ENCODE measurements at places on chromosomes 2 and 18.

- no peak for DNase-seq
These were observed 1300.0 kb upstream of the FAM98A start for GRCh38 chr2:34899079-34899478.

- no peak for DNase-seq
These were observed 160.3 kb downstream of the CSRNP3 start for GRCh38 chr2:165629776-165630175.

- no peak for DNase-seq
These were observed 65.0 kb upstream of the RPL31 start for GRCh38 chr2:100936972-100937542.

DNA sequence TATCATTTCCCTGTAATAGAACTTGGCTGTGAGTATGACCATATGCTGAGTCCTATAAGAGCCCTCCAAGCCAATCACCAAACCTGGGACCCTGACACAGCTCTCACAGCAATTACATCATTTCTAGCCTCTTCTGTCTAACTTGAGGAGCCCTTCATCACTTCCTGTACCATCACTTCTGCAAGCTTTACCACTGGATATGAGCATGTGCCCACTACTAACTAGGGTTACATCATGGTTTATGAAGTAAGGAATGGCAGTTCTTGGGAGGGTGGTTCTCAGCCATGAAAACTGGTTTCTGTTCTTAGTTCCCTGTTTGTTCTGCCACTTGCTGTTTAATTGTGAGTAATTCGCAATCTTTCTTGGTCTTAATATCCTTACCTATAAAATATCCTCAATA is 31.0 kb upstream of the EPB41L3 start:
- no peak for DNase-seq

- no peak for DNase-seq
These were observed 782.7 kb upstream of the SOX11 start for GRCh38 chr2:4909346-4910009.

GRCh38 chr2:228846161-228846560 is 424.9 kb downstream of the PID1 start:
- DNase-seq: no peak

DNA sequence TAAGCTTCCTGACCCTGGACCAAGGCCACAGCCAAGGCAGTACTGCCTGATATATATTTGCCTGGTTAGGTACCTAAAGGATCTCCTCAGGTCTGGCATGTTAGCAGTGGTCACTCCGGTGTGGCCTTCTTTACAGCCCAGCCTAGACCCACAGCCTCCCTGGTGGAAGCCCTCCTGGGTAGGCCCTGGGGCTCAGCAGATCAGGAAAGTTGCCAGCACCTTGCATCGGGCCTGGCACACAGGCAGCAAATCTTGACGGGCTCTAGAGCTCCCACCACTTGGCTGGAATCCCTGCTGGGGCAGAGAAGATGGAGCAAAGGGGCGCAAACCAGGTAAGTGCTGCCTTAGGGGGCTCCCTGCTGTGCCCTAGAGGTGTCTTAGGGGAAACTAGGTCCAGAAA is 40.9 kb upstream of the ATP6V1B1 start:
- no peak for DNase-seq

DNA sequence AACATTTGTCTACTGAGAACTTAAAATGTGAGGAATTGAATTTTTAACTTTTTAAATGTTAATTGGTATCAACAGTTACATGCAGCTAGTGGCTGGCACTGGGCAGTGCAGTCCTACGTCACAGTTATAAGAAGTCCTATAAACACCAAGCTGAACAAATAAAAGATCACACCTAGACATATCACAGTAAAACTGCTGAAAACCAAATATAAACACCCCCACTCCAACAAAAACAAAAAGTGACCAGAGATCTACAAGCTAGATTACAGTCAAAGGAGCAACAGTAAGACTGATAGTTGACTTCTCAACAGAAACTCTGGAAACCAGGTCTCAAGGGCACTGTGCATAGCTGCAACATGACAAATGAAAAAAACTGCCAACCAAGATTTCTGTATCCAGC is 19.4 kb downstream of the TLK1 start:
- peak; percentile 2 for DNase-seq

GRCh38 chr2:41859615-41860514 is 188.0 kb upstream of the PKDCC start:
- DNase-seq: no peak

GRCh38 chr2:227772932-227773331 is 27.2 kb downstream of the SCYGR8 start:
- DNase-seq: no peak

DNA sequence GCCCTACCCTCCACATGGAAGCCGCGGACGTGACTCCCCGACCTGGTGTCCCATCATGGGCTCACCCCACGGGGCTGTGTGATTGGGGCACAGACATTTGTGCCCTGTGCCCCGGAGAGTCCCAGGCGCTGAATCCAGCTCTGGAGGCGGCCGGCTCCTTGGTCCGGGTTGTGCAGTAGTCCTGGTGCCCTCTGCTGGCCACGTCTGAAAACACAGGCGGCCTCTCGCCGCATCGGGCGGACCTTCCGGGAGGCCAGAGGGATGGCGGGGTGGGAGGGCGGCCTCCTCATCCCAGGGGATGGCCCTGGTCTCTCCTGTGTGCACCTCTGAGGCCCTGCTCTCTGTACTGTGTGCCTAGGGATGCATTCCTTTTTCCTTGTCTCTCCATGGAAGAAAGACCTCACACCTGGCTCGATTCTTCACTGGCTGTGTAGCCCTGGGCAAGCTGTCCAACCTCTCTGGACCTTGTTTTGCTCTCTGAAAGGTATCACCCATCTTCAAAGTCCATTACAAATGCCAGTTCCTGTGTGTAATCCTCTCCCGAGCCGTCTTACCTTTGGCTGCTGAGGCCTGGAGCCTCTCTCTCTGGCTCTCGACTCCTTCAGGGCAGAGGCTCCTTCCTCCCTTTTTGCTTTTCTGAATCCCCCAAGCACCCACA is 27.6 kb downstream of the CELF4 start:
- peak; percentile 93 for DNase-seq

GRCh38 chr2:158142165-158142564 is 40.5 kb downstream of the UPP2 start:
- DNase-seq: no peak

- peak; percentile 31 for DNase-seq
These were observed 189.3 kb downstream of the RNF152 start for GRCh38 chr18:61703508-61703907.

- no peak for DNase-seq
These were observed 4.2 kb upstream of the PAX8 start for GRCh38 chr2:113282747-113283533.

DNA sequence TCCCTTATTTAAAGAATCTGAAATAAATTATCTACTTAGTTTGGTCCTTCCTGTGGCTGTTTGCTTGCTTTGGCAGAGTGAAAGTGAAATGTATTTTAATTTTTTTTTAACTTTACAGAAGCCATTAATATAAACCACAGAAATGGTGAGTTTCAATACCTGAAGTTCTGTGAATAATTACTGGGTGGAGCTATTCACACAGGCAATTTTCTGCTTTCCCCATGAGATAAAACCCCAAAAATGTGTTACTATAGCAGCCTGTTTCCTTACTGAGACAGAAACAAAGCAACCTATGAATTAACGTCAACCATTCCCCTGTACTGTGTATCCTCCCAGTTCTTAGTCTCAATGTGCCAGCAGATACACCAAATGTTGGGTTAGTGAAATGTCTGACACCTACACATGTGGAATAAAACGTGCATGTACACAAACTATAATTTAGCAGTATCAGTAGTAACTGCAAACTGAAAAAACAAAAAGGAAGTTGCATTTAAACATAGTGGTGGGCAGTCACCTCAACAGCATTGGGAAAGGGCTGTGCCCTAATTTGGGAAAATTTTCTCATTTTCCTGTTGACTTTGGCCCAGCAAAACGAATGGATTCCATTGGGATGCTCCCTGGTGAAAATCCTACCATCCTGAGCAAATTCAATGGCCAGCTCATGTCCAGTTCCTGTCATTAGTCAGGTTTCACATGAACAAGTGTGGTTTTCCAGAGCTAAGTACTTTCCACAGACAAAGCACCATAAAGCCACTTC is 73.1 kb upstream of the RMDN2 start:
- DNase-seq: no peak

GRCh38 chr2:150938527-150938926 is 323.1 kb downstream of the RBM43 start:
- DNase-seq: peak; percentile 29

DNA sequence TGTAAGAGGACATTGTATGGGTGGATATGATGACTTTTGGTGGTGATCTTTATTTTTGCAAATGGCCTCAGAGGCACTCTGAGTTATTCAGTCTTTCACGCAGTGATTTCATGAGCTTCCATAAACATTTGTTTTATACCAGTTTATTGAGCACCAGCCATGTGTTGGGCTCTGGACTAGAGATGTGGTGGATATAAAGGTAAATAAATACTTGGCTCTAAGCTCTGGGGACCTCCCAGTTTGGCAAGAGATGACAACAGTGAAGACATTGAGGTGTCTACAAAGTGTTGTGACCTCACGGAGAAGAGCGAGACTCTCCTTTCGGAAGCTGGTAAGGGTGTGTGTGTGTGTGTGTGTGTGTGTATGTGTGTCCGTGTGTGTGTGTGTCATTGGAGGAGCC is 146.4 kb downstream of the TANC1 start:
- no peak for DNase-seq

- DNase-seq: no peak
These were observed 145.5 kb downstream of the ZNF385B start for GRCh38 chr2:179715871-179716270.

- DNase-seq: peak; percentile 51
These were observed 28.2 kb downstream of the OSBPL1A start for GRCh38 chr18:24369426-24369825.

DNA sequence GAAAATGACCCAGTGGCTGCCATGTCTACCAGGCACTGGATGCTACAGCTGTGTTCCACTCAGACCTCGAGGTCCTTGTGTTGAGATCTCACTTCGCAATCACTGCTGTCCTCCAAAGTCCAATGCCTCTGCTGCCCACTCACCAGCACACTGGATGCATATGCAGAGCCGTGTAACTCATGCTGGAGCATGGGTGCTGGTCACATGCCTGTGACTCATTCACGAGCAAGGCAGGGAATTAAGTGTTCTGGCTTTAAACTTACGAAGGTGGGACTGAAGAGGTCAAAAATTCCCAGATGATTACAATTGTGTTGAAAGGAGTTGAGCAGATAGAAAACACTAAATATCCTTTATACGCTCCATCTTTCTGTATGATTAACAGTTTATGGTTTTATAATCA is 417.5 kb downstream of the NUP35 start:
- no peak for DNase-seq

DNA sequence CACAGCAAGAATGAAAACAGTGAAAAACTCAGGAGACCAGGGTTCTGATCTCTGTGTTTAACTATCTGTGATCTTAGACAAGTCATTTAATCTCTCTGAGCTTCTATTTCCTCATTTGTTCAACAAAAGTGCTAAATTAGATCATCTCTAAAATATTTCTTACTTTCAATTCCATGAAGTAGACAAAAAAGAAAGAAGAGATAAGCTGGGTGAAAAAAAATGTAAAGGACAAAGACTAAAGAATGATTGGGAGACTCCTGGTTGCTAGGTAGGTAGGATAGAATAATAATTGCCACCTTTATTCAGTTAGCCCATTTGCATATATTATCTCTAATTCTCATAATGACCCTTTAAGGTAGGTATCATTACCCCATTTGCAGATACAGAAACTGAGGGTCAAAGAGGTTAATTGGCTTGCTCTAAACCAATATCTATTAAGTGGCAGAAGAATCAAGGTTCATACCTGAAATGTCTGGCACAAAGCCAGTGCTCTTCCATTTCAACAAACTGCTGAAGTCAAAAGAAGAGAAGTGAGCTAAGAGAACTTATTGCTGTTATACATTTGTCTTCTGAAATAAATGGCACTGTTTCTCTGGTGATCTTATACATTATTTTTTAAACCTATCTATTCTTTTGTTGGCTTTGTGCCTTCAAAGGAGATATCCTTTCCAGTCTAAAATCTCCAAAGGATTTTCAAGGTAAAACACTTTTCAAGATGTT is 141.7 kb downstream of the OTX1 start:
- no peak for DNase-seq

DNA sequence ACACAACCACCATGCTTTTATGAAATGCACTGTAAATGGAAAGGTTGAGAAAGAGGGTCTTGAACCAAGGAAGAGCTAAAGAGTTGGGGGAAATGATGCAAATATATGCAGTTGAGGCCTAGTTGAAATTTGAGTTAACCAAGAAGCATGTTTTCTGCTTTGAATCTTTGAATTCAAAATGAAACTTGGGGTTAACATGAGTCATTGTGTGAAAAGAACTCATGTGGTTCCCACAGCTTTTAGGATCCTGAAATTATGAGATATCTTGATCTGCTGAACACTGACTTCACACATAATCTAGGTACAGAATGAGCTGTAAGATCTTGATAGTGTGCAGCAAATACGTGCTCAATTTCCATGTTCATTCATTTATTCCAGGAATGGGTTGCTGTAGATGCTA is 422.9 kb upstream of the TRIB2 start:
- no peak for DNase-seq

DNA sequence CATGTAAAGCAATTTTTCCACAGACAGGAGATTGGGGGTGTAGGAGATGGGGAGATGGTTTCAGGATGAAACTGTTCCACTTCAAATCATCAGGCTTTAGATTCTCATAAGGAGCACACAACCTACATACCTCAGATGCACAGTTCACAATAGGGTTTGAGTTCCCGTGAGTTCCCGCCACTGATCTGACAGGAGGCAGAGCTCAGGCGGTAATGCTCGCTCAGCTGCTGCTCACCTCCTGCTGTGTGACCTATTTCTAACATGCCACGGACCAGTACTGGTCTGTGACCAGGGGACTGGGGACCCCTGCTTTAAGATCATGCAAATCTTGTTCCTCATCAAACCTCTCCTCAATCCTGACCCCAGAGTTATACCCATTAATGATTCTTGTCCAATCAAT is 70.1 kb downstream of the RPE start:
- no peak for DNase-seq

DNA sequence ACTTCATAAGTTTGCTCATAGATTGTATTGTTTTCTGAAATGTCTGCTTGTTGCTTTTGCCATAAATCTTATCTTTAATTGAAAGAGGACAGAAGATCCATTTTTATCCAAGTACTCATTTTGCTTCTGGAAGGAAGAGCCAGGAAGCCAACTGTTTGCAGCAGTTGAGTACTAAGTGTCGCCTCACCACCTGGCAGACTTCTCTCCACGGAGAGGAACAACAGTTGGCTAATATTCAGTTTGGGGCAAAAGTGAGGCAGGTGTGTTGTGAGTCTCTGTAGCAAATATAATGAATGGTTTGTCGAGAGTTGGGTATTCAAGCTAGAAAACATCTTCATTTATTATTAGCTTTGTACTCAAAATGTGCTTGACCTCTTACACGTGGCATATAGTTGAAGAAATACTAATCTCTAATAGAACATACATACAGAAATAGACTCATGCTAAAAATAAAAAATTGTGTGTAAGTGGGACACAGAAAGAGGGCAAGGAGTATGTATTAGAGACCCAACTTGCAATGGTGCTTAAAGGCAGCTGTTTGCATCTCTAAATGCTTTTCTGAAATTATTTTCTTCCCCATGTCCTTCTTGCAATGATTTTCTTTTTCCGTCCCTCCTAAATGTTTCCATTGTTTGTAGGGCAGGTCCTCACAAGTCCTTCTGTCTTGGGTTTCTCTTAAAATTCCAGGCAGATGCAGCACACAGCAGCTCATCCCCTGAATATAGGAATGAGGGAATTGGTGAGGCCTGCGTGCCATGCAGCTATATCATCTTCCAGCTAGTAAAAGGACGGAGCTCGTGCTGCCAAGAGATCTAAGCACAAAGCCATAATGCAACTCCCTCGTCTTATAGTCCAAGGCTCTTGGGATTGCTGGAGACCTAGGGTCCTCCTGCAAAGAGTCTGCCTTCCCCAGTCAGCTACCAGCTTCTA is 44.8 kb upstream of the MAP3K20 start:
- no peak for DNase-seq

All from AG08395 (cell line).